ENCODE measurements at places on chromosomes 5 and 9.

- no peak for DNase-seq
Measured at GRCh38 chr5:120052916-120053828, 410.9 kb upstream of the PRR16 start.

DNA sequence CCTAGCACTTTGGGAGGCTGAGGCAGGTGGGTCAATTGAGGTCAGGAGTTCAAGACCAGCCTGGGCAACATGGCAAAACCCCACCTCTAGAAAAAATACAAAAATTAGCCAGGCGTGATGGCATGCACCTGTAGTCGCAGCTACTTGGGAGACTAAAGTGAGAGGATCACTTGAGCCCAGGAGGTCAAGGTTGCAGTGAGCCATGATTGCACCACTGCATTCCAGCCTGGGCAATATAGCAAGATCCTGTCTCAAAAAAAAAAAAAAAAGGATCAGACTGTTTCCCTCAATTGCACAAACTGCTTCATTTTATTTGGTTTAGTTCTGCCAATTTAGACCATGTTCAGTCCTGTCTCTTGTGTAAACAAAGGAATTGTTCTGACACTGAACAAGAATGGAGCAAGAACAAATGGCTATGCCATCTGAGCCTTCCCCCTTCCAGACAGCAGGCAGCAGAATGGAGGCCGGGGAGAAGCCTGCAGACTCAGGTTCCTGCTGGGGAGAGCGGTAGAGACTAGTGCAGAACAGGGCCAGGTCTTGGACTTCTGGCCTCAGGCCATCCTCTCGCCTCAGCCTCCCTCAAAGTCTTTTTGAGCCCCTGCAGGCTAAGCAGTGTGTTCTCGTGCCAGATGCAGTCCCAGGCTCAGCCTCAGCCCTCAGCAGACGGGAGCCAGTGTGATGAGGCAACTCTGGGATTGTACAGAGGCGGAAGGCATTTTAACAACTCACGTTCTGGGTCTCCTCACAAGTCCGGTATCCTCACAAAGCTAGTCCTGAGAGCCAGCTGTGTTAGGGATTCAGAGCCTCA lies 18.2 kb downstream of the HNRNPH1 start:
- DNase-seq, result no peak

DNA sequence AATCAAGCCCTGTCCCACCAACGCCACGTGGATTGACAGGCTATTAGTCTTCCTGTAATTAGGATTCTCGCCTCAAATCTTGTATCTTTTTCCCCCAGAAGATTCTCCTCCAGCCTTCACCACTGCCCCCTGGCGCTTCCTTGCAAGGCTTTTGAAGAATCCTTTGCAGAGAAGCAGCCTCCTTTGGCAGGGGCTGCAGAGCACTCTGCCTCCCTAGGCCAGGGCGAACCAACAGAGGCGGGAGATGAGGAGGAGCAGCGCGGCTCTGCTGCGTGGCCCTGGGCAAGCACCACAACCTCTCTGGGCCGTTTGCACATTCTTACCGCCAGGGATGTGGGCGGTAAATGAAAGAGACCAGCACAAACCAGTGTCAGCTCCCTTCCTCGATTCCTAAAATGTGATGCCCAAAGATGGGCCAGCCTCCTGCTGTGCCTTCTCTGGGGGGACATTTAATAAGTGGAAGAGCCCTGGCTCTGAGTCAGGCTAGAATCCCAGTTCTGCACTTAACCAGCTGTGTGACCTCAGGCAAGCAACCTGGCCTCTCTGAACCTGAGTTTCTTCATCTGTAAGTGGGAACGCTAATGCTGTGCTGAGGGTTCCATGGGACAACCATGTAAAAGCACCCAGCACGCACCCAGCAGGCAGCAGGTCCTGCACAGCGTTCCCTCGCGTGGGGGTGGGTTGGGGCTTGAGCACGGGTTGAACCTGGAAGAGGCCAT lies 128.6 kb downstream of the KCNIP1 start:
- DNase-seq, result no peak

GRCh38 chr9:127295005-127295404 lies 30.4 kb downstream of the GARNL3 start:
- DNase-seq, result no peak

- DNase-seq, result no peak
Measured at GRCh38 chr9:113619491-113620376, 156.2 kb downstream of the RGS3 start.

DNA sequence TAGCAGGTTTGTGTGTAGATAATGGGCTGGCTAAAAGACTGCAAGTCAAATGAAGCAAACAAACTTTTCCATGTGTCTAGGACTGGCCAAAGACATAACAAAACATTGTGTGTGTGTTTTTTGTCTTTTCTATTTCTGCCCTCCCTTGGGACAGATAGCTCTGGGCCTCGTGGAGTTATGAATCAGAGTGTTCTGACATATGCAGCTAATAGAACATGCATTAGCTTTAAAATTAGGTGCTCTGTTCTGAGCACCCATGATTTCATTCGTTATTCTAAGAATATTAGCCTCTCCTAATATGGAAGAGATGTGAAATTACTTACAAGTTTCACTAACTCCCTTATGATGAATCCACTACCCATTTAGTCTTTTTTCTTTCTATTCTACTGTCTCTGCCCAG lies 367.3 kb upstream of the PAPPA start:
- DNase-seq, result no peak

DNA sequence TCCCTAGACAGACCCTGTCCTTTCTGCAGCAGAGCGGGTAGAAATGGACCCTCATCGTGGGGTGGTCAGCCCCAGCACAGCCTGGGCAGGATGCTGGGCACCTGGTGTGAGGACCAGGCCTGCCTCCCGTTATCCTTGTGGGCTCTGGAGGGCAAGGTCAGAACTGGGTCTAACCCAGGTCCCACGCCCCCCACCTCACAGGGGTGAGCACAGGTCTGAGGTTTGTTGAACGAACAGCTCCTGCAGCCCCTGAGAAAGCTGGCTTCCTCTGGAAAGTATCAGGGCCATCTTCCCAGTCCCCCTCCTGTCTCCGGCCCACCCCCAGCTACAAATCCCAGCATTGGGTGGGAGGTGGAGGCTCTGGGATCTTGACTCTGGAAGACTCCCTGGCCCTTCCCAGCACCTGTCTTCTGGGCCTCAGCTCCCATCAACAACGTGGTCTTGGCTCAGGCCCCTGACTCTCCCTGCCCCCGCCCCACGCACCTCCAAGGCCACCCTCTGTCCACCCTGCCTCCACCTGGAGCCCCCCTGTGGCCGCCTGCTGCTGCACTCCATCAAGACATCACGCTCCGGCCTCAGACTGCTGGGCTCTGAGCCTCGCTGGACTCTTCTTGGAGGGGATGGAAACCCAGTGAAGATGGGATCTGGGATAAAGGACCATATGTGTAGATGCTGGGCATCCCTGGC lies 30.1 kb upstream of the CNOT6 start:
- DNase-seq, result no peak

DNA sequence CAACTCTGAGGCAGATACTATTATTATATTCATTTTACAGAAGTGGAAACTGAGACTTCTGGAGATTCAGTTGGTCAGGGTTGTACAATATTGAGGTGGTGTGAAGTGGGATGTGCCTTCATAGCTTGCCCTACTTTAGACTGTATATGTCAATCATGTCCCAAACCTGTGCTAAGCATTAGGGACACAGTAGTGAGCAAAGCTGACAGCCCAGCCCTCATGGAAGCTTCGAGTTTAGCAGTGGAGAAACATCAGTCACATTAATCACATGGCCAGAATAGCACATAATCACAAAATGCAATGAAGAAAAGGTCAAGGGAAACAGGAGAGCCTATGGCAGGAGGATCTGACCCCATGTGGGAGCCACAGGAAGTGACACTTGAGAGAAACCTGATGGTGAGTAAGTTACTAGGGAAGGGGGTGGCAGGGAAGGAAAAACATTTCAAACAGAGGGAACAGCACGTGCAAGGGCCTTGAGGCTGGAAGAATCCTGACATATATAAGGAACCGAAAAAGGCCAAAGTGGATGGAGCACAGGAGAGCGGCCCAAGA lies 20.5 kb upstream of the RALGPS1 start:
- DNase-seq, result no peak

- no peak for DNase-seq
Measured at GRCh38 chr9:72537671-72538070, 16.3 kb downstream of the TMC1 start.

DNA sequence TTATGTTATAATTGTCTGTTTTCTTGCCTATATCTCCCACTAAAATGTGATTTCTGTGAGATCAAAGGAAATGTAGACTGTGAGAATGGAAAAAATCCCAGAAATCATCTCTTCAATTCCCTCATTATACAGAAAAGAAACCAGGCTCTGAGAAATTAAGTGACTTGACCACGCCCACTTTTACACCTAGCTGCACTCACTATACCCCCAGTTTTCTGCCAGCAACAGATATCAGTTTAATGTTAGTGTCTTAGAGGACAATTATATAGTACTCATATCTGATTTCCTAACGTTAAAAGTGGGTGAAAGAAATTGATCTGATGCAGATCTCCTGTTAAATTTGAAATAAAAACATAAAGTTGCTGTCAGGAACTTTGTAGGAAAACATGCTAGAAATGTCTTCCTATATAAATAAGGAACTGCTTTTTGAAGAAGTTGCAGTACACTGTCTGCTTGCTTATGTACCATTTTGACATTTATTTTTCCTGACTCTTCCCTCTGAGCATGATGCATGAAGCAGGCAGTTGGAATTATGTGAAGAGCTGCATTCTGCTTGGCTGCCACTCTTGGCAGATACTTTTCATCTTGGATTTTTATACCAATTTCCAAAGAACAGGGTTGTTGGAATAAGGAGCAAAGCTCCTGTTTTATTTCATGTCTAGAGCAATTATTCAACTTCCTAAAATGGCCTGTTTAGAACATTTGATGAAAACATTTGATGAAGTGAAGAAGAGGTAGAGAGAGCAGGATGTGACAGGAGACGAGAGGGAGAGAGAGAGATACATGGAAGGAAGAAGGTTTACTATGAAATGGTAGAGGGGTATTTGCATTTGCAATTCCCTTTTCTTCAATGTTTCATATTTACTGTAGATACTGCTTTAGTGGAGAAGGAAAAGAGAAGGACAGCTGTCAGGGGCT lies 57.3 kb upstream of the RICTOR start:
- DNase-seq, result no peak

DNA sequence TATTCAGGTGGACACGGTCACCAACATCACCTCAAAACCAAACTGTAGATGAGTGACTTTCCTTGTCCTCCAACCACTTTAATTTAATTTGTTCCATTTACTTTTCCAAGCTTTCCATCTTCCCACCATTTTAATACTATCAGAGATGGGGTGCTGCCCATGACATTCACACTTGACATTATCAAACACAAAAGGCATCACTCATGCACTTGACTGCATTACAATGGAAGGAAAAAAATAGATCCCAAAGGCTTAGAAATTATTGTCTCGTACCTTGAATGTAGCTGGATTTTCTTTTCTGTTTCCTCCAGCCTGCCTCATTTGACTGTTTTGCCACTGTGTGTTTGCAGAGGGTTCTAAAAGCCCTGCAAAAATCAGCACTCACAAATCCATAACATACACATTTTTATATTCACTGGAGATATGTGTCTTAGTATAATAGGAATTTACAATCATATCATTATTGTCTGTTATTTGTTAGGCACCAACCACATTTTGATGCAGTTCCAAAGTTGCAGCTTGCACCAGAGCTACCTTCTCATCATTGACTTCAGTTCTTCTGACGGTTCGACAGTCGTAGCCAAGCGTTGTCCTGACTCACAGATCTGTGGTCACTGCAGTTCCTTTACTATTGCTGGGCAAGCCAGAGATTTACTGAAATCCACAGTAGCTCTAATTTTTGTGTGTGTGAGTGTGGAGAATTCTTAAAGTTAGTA lies 712.3 kb upstream of the WWC1 start:
- no peak for DNase-seq

DNA sequence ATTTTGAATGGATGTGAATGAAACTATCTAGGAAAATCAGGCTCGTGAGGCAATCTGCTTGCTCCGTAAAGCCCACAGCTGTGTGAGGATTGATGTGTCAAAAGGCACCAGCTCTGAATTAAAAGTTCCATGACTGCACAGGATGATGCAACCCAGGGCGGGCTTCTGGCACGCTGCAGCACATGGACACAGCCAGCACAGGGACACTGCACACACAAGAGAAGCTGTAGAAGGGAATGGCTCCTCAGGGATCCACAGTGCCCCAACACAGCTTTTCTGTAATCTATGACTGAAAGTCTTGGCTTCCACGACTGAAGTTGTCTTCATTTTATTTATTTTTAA lies 151.0 kb downstream of the GCNT1 start:
- DNase-seq, result no peak

DNA sequence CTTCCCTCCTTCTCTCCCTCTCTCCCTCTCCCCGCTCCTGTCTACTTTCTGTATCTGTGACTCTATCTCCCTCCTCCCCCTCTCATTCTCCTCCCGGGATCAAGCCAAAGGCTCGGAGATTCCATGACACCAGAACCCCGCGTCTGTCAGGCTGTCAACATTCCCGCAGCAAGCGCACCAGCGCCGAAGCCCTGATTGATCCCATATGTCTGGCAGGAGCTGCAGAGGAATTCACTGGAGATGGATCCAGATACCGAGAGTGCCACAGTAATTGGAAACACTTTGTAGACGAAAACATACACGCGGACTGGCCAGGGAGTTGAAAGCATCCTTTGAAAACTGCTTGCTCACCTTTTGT lies 300 bp upstream of the SVEP1 start:
- DNase-seq, result no peak

DNA sequence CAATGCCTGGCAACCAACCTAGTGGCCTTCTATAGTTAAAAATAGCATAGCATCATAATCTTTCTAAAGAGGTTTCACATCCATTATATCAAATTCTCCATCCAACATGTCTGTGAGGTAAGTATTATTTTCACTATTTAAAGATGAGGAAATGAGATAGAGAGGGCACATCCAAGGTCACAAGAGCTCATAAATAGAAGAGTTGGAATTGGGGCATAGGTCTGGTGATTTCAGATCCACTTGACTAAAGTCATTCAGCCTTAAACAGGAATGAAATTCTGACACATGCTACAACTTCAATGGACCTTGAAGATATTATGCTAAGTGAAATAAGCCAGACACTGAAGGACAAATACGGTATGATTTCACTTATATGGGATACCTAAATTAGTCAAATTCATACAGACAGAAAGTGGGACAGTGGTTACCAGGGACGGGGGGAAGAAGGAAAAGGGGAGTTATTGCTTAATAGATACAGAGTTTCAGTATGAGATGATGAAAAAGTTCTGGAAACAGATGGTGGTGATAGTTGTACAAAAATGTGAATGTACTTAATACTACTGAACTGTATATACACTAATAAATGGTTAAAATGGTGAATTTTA lies 259.6 kb upstream of the NR4A3 start:
- DNase-seq, result no peak

DNA sequence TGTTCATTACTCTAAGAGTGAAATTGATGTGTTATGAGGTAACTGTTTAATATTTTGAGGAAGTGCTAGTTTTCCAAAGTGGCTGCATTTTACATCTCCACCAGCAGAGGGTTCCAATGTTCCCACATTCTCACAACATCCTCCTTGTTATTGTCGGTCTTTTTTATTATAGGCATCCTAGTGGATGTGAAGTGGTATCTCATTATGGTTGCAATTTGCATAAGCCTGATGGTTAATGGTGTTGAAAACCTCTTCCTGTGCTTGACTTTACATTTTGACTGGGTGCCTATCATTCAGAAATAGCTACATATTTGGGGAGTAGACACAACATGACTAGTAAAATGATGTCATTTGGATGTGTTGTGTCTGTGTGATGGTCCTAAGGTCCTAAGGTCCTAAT lies 143.6 kb downstream of the MRPS30 start:
- DNase-seq, result no peak
